BJ (cell line): ENCODE measurements at places on chromosomes 13 and 19.

DNA sequence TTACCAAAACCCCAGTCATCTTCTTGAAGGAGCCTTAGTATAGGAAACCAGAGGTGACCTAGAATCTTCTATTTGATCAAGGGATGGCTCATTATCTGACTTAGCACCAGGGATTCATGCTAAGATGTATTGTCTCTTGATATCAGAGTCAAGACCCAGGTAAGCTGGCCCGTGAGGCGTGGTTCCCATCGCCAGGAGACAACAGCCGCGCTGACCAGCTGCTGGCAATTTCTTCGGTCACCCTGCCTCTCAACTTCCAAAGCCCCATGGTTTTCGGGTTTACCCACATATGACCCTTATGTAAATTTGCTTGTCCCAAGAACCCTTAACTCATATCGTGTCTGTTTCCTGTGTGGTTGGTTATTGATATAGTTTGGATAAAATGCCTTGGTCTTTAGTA, 77.7 kb upstream of the VSTM2B start:
- DNase-seq: no peak

DNA sequence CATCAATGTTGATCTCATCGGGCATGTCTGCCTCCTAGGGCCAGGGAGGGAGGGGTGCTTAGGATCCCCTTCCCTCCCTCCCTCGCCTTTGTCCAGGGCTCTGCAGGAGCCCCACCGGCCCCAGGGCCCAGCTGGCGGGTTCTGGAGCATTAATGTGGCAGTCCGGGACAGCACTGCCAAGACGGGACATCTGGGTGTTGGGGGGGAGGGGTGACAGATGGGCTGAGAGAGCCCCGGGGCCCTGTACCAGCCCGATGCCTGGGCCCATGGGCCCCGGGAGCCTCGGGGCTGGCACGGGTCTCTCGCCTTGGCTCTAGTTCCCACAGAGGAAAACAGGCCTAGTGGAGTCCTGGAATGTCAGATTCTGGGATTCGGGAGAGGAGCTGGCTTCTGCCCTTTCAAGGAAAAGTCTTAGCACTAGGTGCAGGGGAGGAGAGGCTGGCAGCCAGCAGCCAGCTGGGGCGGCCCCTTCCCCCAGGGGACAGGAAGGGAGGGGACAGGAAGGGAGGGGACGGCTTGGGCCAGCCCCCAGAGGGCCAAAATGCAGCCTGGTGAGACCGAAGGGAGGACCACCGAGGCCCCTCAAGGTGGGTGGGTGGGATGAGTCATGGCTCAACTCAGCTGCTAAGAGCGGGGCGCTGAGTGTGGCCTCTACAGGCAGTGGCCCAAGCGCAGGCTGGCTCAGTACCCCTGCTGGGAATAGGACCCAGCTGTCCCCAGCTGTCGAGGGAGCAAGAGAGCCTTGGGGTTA, 3.1 kb downstream of the PPP1R14A start:
- no peak for DNase-seq

DNA sequence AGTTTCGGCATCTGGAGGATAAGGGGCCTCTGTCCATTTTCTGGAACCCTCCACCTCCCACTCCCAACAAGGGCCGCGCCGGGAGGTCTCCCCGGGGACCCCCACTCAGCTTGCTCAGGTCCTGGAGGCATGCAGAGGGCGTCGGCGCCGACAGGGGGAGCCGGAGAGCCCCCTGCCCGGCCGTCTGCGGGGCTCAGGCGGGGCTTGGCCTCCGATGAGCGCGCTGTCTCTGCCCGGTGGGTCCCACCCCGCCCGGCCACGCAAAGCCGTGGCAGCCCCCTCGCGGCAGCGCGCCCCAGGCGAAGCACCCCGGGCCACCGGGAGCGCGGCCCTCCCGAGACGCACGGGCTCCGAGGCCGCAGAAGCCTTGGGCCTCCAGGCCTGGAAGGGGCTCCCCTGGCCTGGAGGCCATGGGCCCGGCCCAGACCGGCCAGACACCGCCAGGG, 149.7 kb upstream of the ZNF536 start:
- DNase-seq: no peak

GRCh38 chr13:36914648-36915047, 5.4 kb downstream of the SMAD9 start:
- no peak for DNase-seq

DNA sequence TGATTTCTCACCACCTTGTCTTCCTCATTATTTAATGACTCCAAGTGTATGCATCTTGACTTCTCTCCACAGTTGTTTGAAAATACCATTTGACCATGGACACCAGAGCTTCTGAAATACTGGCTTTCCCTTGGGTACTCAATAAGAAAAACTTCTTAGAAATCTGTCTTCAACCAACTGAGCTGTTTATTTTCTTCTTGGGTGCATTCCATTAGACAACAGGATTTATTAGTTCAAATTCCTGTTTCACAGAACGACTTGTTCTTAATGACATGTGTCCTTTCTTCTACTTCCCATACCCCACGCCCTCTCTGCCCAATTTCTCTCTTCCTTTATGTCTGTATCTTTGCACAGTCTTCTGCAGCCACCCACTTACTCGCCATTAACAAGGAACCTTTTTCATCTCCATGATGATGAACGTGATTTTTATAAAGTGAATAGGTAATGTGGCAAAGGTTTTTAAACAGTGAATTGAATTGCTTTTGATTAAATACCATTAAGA, 11.3 kb upstream of the ITM2B start:
- no peak for DNase-seq

DNA sequence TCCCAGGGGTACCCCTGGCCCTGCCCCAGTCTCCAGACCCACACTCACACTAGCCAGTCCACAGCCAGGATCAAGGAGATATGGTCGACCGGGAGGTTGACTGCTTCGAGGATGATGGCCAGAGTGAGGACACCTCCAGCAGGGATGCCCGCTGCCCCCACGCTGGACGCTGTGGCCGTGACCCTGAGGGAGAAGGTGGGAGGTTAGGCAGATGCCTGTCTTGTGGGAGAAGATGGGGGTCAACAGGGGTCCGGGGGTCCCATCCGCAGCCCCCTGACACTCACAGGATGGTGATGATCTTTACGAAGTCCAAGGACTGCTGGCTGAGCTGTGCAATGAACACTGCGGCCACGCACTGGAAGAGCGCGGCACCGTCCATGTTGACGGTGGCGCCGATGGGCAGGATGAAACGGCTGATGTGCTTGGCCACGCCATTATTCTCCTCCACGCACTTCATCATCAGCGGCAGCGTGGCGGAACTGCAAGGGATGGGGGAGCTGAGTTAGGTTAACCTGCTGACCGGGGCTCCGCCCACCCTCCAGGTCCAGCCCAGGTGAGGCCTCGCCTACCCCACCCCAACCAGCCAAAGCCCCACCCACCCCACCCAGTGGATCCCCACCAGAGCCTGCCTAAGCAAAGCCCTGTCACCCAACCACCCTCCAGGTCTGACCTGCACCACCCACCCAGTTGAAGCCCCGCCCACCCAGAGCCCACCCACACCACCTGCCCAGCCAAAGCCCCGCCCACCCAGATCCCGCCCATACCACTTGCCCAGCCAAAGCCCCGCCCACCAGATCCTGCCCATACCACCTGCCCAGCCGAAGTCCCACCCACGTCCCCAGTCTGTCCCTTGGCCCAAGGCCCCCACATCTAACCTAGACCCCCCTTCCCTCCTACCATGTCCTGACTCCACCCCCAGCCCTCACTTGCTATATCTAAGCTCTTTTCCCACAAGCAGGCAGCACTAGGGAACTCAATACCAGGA, 11.2 kb downstream of the SLC1A5 start:
- no peak for DNase-seq

- no peak for DNase-seq
Measured at GRCh38 chr13:109309625-109310363, 476.6 kb downstream of the IRS2 start.

DNA sequence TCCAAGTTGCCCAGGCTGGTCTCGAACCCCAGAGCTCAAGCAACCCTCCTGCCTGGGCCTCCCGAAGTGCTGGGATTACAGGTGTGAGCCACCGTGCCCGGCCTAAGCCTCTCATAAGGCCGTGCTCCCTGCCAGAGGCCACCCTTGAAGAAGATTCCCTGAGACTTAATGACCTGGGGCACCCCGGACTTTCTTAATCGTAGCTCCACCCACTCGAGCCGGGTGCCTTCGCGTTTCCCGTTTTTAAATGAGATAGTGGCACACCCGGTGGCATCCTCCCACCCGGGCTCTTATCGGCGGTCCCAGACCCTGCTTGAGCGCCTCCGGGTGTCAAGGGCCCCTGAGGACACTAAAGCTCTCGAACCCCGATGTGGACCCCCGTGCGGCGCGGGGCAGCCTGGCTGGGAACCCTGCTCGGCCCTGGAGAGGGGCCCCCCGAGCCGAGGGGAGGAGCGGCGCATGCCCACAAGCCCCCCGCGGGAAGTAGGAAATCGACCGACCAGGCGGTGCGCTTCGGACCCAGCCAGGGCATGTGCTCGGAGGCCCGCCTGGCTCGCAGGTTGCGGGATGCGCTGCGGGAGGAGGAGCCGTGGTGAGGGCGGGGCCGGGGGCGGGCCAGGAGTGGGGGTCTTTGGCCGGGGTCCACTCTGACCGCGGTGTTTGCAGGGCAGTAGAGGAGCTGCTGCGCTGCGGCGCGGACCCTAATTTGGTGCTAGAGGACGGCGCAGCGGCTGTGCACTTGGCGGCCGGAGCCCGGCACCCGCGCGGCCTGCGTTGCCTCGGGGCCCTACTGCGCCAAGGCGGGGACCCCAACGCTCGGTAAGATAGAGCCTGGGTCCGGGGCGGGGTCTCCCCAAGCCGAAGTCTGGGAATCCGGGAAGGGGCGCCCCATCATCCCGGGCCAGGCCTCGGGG, at the start of gene ANKLE1:
ANKLE1 (plus strand) TSS at position 511 of the 914 bp plus-strand sequence; CDS start at position 531, 20 bp downstream.
- no peak for DNase-seq

DNA sequence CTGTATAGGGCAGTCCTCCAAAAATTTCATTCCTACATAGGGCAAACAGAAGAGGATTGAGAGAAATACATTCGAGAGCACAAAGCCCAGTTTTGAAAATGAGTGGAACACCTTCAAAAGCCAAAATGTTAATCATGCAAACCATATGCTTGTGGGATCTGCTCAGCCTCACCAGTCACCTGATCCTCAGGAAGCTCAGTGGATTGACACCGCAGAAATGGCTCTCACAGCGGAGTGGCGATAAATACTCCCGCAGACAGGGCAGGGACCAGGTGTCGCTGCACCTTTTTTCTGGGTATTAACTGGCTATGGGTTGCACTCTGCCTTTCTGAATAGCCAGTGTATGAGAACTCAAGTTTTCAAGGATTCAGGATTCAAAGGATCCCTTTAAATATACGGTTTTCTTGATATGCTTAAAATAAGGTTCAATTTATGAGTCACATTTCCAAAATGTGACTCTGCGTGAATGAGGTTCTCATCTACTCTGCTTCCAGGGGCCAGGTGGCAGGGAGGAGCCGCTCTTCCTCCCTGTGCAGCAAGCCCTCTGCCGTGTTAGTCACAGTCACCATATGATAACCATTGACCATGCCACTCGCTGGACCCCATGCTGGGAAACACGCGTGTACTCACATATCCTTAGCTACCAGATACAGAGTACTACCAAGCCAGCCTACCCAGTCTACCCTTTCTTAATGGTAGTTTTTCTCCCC, 18.3 kb upstream of the DHRS12 start:
- no peak for DNase-seq

- DNase-seq: no peak
Measured at GRCh38 chr13:99257291-99257690, 888 bp downstream of the GPR18 start.

DNA sequence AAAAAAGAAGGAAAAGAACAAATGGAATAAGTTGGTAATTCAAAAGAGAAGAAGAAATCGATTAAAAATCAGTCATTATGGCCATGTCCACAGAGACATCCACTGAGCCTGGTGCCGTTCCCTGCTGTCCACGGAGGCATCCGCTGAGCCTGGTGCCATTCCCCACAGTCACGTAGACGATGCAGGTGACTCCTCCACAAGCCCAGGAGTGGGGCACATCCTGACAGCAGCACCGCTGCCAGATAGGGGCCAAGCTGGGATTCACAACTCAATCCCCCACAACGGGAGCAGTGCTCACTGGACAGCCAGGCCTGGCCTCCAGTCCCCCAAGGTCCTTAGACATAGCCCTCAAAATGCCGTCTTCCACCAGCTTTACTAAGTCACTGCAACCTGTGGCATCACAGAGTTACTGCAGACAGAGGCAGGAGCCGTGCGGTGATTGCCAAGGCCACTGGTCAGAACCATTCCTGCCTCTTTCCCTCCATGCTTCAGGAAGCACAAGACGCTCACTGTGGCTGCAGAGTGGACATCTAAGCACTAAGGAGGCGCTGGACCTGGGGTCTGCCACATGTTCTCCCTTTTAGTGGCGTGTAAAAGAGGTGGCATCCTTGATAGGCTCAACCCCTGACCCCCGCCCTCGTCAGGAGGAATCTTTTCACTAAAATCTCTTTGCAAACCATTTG, 131.5 kb upstream of the SPACA7 start:
- no peak for DNase-seq

DNA sequence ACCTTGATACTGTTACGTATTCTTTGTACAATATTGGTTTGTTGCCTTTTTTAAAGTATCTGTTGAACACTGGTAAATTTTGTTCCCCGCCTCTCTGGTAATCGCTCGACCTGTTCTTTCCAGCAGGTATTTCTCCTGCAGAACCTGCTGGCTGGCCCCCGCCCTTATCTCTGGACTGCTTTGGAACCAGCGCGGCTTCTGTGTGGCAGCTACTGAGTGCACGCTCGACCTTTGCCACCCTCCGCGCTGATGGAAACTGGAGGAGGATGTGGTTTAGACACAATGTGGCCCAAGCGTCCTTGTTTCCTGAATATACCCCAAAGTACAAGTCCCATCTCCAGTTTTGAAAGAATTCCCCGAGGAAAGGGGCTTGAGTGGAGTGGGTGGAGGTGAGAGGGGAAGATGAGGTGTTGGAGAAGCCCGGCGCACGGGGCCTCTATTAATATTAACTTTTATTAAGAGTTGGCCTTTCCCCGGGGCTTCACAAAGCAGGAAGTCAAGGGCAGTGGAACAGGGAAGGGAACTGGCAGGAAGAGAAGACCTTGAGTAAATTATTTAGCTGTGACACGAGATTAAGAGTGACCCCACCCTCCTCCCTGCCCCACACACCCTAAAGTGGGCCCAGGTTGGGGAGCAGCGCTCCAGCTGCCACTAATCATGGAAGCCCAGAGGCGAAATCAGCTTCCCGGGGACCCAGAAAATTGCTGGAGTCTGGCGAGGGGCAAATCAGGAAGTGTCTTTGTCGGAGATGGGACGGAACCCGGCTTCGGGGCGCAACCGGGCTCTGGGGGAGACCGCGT, 16.0 kb downstream of the CDX2 start:
- DNase-seq: no peak

GRCh38 chr19:56834564-56835375, 5.8 kb downstream of the PEG3 start:
- no peak for DNase-seq
